NCI-H524 (cell line): ENCODE measurements at places on chromosomes 7 and 10.

- no peak for DNase-seq
These were observed 90.5 kb upstream of the PITRM1 start for GRCh38 chr10:3263082-3263481.

GRCh38 chr7:140771826-140772225 is 75.3 kb downstream of the NDUFB2 start:
- DNase-seq: no peak

GRCh38 chr7:157699357-157700013 is 362.7 kb downstream of the DNAJB6 start:
- DNase-seq: no peak

DNA sequence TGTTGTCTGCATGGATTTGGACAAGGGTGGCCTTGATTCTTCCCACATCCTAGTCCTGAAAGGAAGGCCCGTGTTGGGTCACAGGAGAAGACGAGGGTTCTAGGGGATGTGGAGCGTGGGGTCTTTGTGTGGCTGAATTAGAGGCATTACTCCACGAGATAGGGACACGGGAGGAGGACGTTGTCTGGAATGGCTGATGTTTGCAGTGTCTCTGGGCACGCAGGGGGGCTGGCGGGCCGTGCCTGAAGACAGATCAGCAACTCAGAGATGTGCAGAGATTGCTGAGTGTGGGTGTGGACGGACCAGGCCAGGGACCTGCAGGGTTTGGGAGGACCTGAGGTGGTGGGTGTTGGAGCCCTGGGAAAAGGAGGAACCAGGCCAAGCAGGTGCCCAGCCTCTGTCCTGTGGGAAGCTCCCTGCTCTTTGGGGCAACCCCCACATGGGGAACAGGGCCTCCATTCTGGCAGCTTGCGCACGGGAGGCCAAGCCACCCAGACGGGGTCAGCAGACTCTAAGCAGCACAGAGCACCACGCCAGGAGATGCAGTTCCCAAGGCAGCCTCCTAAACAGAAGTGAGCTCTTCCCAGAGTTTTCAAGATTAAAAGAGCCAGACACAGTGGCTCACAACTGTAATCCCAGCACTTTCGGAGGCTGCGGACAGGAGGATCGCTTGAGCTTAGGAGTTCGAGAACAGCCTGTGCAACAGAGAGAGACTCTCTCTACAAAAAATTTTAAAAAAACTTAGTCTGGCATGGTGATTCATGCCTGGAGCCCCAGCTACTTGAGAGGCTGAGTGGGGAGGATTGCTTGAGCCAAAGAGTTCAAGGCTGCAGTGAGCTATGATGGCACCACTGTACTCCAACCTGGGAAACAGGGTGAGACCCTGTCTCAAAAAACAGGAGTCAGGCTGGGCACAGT is 71.0 kb upstream of the GTF2I start:
- DNase-seq: no peak

DNA sequence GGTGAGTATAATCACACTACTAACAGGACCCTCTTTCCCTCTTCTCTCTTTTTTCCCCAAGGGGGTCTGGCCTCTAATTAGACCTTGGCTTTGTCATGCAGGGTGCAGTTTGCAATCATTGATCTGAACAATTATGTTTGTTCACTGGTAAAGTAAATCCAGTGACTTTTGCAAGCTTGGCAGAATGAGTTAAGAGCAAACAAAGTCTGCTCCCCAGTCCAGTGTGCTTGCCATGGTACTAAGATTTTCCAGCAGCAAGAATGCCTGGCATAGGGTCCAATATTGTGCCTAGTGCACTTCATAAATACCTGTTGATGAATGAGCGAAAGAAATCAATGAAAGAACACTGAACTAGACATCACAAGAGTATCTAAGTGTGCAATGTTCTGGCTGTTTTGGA is 43.9 kb downstream of the PLXDC2 start:
- DNase-seq: no peak

DNA sequence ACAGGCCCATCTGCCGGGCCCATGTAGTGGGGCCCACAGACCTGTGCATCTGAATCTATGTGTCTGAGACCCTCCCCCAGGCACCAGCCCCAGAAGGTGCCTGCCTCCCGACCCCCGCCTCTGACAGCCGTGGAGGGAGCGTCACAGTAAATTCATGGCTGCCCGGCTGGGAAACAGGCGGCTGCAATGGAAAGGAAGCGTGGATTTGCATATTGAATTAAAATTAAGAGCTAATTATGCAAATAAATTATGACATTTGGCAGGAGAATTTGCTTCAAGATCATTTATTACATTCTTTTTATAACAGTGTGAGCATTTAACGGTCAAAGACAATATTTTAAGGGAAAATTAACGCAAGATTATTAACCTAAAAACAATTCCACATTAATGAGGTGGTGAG is 92.3 kb downstream of the HIF1AN start:
- no peak for DNase-seq

- DNase-seq: no peak
These were observed 1.6 kb downstream of the AKAP9 start for GRCh38 chr7:91942312-91942711.

DNA sequence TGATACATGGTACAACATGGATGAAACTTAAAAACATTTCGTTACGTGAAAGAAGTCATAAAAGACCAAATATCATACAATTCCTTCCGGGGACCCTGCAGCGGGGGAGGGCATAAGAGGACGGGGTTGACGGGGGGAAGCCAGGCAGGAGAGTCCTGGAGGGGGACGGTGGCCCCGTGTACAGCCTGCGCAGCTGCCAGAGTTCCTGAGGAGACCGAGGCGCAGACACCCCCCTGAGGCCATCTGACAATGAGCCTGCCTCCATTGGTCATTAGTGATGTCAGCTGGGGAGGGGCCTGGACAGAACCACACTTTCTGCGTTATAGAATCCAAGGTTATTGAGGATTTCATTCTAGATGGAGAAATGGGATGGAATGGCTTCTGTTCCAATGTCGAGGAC is 47.2 kb downstream of the PRKAG2 start:
- DNase-seq: no peak

DNA sequence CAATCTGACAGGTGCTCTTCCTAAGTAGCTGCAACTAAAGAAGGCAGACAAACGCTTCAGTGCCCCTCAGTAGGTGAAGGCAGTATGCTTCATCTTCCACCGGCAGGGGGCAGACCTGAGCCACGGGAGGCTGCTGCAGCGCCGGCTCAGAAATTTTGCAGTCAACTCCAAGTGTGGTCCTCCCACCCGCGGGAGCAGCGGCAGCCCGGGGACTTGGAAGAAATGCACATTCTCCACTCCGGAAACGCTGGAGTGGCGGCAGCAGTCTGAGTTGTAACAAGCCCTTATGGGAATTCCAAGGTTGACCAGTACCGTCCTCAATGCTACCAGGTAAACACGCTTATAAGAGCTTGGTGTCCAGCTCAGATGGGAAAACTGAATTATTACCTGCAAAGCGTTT is 3.4 kb downstream of the IGFBP3 start:
- DNase-seq: peak; percentile 70

GRCh38 chr10:118775478-118775877 is 20.7 kb upstream of the CACUL1 start:
- no peak for DNase-seq

- no peak for DNase-seq
These were observed 396.3 kb upstream of the POM121L12 start for GRCh38 chr7:52639126-52639525.

DNA sequence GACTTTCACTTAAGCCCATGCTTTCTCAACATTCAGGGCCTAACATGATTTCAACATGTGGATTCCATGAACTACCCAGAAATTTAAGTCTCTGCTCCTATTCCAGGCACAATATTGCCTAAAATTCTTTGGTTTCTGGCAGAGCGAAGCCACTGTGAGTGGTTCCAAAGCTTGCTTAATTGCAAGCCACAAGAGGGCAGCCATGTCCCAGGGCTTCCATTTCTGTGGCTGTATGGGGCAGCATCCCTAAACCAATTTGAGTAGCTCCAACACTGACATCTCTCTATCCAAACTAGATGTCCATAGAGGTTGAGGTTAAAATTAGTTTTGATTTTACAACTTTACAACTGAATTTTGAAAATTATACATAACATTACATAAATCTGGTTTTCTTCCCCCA is 56.3 kb upstream of the MDFIC start:
- peak; percentile 56 for DNase-seq

- DNase-seq: no peak
These were observed 20.4 kb downstream of the PPP2R2D start for GRCh38 chr10:131921184-131921583.

GRCh38 chr7:29873644-29874294 is 67.5 kb downstream of the WIPF3 start:
- no peak for DNase-seq

DNA sequence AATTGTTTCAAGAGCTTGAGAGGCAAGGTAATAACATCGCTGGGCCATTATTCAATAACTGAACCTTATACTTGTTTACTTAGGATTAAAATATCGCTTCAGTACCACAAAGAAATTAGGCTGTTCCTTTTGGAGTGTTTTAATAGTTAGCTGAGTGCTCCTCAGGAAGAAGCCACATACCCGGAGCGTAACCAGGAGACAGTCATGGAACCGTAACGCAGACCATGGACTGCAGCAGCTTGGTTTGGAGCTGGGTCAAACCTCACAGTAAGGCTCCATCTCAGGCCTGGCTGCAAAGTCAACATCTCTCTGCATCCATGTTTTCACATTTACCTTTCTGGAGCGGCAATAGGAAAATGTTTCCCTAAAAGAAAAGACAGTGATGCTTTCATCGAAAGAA is 599.0 kb downstream of the TNS3 start:
- no peak for DNase-seq

DNA sequence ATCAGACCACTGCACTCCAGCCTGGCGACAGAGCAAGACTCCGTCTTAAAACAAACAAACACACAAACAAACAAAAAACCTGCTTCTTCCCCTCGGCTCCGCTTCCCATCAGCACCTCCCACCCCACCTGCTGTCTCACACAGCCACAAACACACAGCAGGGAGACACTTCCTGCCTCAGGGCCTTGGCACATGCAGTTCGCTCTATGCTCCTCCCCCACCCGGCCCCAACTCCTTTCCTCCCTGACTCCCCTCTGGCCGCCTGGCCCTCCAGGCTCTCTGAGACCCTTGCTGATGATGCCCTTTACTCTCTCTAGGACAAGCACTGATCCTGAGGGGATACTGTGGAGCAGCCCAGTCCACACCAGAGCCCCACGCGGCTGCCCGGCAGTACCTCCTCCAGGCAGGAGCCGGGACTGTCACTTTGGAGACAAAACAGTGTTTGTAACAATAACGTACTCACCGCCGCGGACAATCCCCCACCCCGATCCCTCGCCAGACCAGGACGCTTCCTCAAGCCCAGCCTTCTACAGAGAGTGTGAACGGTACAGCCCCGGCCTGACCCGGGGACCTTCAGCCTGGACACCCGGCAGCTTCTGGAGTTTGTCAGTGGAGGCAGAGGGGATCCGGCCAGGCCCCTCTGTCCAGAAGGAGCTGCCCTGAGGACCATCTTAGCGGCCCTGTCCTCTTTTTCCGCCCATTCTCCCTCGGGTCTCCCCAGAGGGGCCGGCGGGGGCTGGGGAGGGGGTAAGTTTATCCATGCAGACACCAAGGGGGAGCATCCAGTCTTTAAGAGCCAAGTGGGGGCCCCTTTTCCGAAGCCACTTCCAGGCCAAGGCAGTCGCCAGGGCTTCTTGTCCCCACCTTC is 50.0 kb upstream of the GTF2IRD1 start:
- no peak for DNase-seq

DNA sequence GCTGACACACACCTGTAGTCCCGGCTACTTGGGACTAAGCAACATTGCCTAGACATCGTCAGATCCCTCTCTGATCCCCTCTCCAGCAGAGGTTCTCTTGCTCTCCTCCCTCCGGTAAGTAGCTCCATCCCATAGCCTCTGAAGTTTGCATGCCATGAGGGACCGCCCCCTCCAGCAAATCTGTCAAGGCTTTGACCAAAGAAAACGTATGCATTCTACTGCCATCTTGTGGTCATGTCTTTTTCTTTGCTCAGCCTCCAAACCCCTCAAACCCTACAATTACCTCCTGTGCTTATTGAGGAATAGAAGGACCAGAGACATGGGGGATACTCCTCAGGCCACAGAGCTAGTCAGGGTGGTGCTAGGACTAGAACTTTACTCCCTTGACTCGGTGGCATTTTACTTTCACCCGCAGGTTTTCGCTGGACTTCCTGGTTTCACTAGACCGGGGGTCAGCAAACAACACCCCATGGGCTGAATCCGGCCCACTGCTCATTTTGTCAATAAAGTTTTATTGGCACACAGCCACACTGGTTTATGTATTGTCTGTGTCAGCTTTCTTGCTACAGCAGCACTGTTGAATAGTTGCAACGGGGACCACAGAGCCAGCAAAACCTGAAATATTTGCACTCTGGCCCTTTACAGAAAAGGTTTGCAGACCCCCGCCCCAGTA is 202.6 kb upstream of the FOXK1 start:
- peak; percentile 63 for DNase-seq

DNA sequence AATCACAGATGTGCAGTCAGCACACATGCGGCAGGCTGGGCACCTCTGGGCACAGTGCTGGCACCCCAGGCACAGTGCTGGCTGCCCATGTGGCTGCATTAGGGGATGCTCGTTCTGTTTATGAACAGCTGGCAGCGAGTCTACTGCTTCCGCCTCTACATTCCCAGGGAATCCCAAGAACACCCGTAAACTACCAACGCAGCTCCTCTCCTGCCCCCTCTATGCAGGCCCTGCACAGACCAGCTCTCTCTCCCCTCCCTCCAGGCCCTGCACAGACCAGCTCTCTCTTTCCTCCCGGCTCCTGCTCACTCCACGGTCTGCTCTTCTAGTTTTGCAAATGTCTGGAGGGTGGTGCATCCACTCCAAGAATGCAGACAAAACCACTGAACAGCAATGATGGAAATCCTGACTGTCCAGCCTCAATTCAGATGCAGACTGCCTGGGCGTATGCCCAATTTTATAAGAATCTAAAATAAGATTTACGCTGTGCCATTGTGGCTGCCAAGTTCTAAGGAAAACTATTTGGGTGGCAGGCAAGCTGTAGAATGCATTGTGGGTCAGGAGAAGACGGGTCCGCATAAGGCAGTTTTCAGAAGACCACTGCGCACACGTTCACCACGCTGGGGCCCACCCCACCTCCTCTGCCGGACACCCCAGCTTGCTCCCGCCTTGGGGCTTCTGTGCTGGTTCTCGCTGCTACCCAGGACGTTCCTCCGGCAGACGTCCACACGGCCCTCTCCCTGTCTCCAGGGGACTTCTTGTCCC is 234.6 kb downstream of the ZMYND11 start:
- DNase-seq: no peak

GRCh38 chr10:6863381-6863780 is 283.3 kb upstream of the PRKCQ start:
- no peak for DNase-seq

DNA sequence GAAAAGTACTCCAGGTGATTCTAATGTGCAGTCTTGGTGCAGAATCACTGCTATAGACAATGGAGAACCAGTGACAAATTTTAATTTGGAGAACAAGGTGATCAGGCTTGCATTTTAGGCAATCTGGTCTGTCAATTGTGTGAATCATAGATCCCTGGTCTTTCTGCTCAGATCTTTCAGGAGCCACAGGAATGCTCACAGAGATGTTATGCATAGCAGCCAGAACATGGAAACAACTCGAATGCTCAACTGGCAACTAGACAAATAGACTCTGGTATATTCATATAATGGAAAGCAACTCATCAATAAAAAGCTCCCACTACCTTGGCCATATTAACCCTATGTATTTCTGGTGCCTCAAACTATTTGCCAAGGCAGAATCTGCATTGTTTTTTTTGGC is 209.1 kb downstream of the PHF14 start:
- DNase-seq: no peak

- no peak for DNase-seq
These were observed 409.4 kb upstream of the FZD8 start for GRCh38 chr10:36051500-36051991.
